ENCODE measurements at places on chromosomes 4 and X.

DNA sequence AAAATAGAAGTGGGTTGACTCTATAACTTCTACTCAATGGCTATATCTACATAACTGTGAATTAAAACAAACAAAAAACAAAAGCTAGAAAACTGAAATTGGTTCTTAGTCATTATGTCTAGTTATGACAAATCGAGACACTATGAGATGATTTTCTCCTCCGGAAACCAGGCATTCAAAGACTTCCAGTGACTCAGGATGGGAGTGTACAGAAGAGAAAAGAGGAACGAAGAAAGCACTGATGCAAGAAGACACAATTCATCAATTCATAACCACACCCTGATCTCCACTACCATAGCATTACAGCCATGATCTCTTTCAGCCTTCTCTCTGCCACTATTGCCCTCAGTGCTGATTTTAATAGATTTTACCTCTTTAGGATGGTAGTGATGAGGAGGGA is 253.6 kb downstream of the CBLL2 start:
- no peak for DNase-seq

- DNase-seq = no peak
Measured at GRCh38 chr4:58766763-58767162, 1656.6 kb upstream of the IGFBP7 start.

GRCh38 chr4:169024762-169025161 is 14.7 kb upstream of the CBR4 start:
- no peak for DNase-seq

DNA sequence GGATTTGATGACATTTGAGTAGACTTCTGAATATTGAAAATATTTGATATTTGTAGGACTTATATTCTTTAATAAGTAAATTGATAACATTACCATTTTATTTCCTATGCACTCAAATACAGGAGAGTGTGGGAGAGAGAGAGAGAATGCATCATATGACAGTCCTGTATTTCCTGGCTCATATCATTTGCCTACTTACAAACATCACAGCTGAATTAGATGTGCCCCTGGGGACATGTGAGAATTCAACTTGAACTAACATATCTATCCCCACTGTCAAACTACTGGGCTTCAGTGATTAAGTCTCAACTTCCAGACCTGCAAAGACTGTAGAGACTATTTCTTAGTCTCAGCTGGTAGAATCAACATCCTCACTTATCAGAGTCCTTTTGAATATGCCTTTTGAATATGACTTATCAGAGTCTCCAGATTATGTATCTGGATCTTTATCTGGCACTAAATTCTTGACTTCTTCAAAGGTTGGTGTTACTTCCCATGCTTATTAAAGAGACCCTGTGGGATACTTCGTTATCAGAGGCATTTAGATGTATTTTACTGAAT is 75.5 kb downstream of the PABPC4L start:
- no peak for DNase-seq

GRCh38 chr4:41215155-41215554 is 813 bp upstream of the APBB2 start:
- no peak for DNase-seq

GRCh38 chr4:166280642-166281041 is 407.6 kb downstream of the TLL1 start:
- no peak for DNase-seq

DNA sequence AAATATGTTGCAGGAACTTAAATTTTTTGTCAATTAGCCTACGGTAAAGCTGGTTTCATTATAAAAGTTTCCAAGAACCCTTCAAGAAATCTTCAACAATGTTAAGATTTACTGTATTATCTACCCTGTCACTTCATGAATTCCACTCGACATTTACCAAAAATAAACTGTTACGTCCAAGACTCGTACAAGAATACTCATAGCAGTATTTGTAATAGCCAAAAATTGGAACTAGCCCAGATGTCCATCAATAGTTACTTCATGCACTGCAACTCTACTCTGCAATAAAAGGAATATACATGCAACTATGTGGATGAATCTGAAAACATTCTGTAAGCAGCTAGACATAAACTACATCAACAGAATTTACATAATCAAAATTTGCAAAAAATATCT is 13.4 kb downstream of the RBMX start:
- DNase-seq = no peak

- DNase-seq = no peak
Measured at GRCh38 chr4:70667740-70668535, 1.6 kb upstream of the JCHAIN start.

DNA sequence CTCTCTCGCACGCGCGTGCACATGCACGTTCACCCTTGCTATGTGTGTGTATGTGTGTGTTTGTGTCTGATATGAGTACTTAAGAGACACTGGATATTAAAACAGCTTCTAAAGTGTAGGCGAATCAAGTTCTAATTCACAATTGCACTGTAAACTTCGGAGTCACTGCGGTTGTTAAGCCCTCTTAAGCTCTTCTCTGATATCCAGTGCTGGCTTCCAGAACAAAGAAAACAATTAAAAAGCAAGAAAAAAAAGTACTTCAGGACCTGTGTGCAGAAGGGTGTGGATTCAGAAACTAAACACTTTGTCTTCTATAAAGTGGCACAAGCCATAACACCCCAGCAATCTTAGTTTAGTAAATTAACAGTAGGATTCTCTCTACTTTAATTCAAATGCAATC is 300.2 kb downstream of the PCDH7 start:
- DNase-seq = no peak

- no peak for DNase-seq
Measured at GRCh38 chr4:74335341-74336021, 27.2 kb downstream of the EPGN start.

GRCh38 chrX:13664020-13664419 is 11.1 kb downstream of the TCEANC start:
- no peak for DNase-seq

GRCh38 chr4:4490041-4490440 is 51.8 kb downstream of the STX18 start:
- no peak for DNase-seq

GRCh38 chr4:83269256-83269655 is 15.3 kb downstream of the COQ2 start:
- DNase-seq = no peak

- no peak for DNase-seq
Measured at GRCh38 chrX:44935172-44935571, 62.2 kb downstream of the KDM6A start.

GRCh38 chr4:4518747-4519146 is 23.1 kb downstream of the STX18 start:
- no peak for DNase-seq

DNA sequence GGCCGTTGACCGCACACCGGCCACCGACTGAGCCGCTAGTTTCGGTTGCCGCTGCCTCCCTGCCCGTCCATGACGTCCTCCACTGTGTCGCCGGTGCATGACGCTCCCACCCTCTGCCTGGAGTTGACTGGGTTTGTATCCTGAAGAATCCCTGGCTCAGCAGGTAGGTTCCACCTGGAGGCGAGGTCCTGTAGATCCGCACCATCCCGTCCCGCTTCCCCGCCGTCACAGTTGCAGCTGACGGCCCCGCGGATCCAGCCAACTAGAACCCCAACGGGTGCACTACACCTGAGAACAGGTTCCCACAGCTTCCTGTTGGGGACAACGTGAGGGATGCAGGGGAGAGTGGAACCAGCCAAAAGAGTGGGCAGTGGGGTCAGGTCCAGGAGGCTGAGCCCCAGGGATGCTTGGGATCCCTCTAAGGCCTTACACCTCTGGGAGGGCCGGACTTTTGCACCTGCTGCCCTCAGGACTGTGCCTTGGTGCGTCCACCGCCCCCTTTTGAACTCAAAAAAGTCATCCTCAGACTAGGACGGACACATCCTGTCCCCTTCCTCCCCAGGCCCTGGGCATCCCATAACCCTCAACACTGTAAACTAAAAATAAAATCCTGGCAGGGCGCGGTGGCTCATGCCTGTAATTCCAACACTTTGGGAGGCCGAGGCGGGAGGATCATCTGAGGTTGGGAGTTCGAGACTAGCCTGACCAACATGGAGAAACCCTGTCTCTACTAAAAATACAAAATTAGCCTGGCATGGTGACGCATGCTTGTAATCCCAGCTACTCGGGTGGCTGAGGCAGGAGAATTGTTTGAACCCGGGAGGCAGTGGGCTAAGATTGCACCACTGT is 1.1 kb upstream of the SLBP start:
- DNase-seq = no peak

DNA sequence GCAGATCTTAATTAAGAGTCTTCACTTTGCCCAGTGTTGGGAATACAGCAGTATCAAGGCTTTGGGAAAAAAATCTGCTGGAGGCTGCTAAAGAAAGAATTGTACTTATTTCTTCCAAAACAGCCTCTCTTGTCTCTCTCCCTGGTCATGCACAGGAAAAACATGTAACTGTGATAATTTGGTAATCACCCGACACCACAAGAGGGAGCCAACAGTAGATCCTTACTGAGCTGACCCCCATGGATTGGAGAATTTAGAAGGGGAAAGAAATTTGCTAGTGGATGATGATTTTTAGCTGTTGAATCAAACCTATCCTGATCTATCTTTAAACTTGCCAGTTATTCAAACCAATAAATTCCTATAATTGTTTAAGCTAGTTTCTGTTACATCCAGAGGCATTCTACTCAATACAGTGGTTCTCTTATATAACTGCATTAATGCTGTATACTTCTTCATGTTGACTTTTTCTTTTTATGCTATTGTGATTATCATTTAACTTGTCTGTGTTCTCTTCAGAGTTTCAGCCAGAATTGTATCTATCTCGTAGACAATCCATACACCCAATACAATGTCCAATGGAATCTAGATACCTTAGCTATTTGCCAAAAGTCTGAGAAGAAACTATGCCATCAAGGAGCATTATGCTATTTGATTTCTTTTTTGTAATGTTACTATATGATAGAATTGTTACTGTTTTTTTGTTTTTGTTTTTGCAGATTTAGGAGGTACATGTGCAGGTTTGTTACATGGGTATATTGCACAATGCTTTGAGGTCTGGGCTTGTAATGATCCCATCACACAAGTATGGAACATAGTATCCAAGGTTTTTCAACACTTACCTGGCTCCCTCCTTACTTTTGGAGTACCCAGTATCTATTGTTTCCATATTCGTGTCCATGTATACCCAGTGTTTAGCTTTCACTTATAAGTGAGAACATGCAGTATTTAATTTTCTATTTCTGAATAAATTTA is 31.3 kb upstream of the ARHGEF38 start:
- no peak for DNase-seq

GRCh38 chrX:148024425-148025148 is 43.5 kb downstream of the FMR1NB start:
- DNase-seq = no peak

DNA sequence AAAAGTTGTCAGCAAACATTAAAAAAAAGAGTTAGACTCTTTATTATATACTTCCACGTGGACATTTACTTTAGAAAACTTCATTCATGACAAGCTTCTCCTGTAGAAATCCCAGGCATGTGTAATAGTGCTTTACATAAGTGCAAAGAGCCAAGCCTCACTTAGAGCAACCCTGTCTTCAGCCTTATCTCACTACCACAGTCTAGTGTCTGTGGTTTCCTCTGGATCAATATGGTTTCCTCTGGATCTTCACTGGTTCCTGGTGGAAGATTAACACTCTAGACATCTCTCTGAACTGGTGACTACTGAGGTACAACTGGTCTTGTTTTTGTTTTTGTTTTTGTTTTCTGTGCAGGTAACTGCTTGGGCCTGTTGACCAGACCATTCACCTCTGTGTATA is 18.4 kb upstream of the ARMCX5 start:
- DNase-seq = no peak

- no peak for DNase-seq
Measured at GRCh38 chr4:69039071-69039470, 57.2 kb upstream of the UGT2B7 start.

DNA sequence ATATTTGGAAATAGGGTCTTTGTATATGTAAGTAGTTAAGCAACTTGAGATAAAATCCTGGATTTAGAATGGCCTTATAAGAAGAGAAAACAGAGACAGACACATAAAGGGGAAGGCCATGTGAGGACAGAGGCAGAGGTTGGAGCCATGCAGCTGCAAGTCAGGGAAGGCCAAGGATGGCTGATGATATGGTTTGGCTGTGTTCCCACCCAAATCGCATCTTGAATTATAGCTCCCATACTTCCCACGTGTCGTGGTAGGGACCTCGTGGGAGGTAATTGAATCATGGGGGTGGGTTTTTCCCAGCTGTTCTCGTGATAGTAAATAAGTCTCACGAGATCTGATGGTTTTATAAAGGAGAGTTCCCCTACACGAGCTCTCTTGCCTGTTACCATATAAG is 76.3 kb downstream of the STK32B start:
- no peak for DNase-seq

DNA sequence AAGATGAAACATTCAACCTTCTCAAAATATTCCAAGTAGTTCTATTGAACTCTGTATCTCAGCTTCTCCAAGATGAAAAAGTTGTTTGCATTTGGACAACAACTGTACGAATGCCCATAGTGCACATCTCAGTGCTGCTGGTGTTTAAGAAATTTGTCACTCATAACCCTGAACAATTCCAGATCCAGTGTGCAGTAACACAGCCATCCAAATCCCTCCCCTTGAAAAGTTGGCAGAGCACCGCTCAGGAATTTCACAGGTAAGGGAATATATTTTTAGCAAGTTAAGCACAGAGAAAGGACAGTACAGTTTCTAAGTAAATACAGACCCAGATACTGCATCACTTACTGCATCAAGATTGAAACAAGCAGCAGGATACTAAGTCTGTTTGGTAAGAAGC is 104.7 kb downstream of the CNOT6L start:
- no peak for DNase-seq

GRCh38 chr4:104188301-104188700 is 306.4 kb downstream of the CXXC4 start:
- DNase-seq = no peak

DNA sequence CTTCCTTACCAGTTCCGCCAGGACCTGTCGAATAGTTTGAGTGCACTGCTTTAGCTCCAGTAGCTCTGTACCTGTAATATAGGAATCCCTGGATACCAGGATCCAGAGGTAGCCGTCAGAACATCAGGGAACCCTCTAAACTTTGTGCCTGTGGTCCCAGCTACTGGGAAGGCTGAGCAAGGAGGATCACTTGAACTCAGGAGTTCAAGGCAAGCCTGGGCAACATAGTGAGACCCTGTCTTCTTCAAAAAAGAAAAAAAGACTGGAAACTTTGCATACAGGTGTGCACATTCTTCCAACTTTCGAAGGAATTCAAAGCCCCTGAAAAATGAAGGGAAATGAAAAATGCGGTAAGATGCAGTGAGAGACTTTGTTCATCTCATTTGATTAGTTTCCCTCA is 32.6 kb upstream of the FAM193A start:
- no peak for DNase-seq

DNA sequence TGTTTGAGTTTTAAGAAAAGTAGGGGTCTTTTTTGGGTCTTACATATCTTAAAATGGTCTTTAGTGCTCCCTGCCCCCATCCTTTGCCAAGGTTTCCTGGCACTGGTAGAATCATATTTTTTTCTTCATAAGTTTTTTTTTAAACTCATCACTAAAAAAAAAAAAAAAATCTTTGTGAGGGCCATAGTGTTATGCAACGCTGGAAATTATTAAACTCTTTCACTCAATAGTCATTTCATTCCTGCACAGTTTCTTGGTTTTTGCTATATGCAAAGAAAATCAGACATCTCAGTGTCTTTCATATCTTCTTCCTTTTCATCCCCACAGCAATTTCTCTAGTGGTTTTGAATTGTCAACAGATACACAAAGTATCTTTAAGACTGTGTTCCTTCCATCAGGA is 95.6 kb downstream of the TMA16 start:
- no peak for DNase-seq

All from brain pericyte (primary cell).